ENCODE measurements at places on chromosomes 7 and 10.

DNA sequence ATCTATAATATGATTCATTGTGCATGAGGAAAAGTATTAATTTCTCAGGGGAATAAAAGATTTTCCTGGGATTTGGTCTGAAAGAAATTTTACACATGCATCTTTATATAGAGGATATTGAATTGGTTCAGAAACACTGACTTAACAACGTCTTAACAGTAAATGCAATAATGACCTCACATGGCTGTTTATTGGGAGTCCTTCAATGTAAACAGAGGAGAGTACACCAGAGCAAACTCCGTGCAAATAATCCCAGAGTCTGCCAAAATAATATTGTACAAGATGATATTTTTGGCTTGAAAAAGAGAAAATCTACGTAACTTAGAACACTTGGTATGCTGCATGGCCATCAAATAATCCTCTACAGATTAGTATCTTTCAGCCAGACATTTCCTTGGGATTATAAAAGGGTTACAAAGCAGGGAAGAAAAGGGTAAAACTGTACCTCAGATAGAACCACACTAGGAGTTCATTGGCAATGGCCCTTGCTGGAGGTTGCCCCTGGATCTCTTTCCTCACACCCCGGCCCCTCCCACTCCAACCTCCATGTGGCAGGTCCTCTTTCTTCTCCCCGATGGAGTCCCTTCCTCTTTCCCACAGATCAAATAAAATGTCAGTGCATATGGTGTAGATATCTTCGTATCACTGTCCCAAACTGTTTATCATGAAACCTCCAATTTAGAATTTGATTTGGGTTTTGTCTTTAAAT lies 196.4 kb downstream of the EVX1 start:
- DNase-seq: no peak

GRCh38 chr10:11020548-11020942 lies 2.9 kb downstream of the CELF2 start:
- DNase-seq: no peak

- DNase-seq: no peak
These were observed 5.6 kb downstream of the TMEM229A start for GRCh38 chr7:124027236-124027635.

- DNase-seq: no peak
These were observed 14.3 kb downstream of the ADAM22 start for GRCh38 chr7:87948371-87948770.

- no peak for DNase-seq
These were observed 228.8 kb downstream of the GATA3 start for GRCh38 chr10:8283166-8283905.

GRCh38 chr7:1713502-1714484 lies 43.7 kb downstream of the ELFN1 start:
- peak; percentile 76 for DNase-seq

- no peak for DNase-seq
These were observed 226.4 kb downstream of the BUB3 start for GRCh38 chr10:123380491-123381085.

DNA sequence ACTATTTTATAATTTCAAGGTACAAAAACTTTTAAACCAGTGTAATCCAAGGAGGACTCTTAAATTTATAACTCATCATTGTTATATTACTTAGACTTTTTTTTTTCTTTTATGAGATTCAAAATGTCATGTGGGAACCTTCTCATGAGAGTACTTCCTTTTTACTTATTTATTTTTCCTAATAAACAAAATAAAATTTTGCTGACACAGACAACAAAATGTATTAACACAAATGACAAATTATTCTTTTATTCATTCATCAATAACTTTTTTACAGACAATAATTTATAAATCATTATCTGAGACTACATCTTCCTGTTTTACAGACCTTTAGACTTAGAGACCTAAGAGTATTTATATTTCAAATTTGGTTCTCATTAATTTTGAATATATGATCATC lies 706.2 kb downstream of the SUGCT start:
- no peak for DNase-seq

GRCh38 chr10:133368153-133368552 lies 5.0 kb downstream of the ECHS1 start:
- no peak for DNase-seq

DNA sequence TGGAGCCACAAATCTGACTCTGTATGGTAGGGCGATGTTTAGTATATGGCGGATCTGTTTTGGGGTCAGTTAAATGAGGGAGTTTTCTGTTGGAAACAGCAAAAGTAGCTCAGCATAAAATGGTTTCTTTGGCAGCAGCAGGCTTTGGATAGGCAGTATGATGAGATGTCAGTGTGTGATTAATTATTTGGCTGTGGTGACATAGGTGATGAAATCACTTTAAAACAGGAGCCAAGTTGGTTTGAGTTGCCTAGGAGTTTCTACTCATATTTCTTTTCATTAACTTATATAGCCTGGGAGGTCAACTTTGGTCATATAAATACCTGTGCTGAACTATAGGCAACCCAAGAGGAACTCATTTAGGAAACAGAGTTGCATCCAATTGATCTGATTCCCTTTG lies 291.2 kb downstream of the LRMDA start:
- DNase-seq: no peak

DNA sequence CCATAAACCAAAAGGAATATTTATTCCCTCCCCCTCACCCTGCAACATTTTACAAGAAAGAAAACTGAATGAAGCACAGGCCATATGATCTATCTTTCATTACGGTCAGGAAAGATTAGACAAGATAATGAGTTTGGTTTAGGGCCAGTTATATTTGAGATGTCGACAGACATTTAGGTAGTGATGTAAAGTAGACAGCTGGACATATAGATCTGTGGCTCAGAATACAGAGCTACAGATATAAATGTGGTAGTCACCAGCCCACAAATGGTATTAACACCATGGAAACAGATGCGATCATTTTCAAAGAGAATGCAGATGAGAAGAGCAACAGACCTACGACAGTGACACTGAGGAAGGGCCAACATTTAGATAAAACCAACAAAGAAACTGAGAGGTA lies 142.5 kb downstream of the SRPK2 start:
- DNase-seq: no peak

DNA sequence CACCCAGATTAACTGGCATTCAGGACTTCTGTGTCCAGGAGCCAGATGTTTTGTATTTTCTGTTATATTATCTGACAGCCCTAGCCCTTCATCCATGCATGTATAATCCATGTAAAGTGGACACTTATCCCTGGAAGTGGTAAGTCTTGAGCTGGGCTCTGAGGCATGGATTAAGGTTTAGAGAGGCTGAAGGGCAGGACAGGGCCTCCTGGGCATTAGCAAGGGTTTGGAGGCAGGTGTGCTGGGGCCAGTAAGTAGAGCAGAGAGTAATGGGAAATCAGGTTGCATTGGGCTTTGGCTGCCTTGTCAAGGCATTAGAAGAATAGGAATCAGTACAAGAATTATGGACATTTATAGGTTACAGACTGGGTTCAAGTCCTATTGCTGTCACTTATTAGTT lies 138.0 kb downstream of the DYNC1I1 start:
- no peak for DNase-seq

DNA sequence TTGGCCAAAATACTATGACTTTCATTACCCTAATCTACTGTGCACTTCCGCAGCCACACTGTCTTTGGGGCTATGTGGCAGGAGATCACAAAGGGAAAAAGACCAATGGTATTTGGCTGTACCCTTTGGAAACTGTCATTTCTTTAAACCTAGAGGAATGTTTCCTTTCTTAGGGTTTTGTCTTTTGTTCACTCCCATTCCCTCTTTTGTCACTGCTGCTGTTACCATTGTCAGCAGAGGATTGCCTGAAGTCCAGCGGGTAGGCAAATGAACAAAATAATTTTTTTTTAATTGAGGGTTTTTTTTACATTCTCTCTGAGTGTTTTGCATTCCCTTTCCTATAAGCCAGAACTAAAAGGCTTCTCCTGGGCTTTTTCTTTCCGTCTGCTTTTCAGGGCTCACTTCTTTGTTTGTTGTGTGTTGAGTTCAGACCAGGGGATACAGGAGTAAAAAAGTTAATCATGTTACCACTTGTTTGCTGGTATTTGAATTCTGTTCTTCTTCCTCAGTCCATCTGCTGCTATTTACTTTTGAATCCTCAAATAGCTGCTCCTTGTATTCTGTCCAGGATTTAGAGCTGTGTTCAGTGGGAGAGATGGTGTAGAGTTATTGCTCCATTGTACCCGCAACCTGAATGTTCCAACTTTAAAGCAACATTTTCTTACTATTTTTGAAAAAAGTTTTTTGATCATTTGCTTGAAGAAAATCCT lies 374.6 kb downstream of the SUGCT start:
- DNase-seq: no peak

- DNase-seq: no peak
These were observed 441 bp downstream of the FBH1 start for GRCh38 chr10:5890452-5890915.

GRCh38 chr10:127137391-127137790 lies 59.0 kb downstream of the INSYN2A start:
- DNase-seq: no peak
